Hepatocyte (in vitro differentiated cells): ENCODE measurements at places on chromosomes 13 and 19. TPM values are rescaled to one million over a fixed set of nuclear protein-coding genes. Genes with fewer than 3 reads are reported as not detected.

DNA sequence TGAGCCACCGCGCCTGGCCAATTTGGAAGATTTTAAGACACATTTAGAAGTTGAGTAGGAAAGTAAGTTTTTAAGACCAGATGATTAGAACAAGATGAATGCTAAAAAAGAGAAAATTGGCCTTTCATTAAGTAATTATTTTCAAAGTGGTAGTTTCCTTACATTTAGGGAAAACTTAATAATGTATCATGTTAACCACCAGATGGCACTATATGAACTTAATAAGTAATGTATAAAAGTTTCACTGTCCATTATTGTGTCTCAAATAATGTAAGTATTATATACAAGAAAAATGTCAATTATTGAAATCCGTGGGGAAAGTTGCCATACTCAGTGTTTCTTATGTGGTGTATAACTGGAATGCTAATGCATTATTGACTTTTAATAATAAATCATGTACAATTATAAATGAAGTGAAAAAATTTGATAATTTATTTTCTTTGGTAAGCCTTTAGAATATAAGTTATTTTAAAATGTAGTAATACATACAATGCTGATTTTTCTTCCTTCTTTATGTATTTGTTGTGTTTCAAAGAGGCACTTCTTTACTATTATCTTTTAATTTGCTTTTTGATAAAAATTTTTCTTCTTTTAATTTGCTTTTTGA, 29.2 kb downstream of the COG6 start:
- peak; percentile 69 for DNase-seq

- peak; percentile 44 for DNase-seq
These were observed 553 bp downstream of the NAPA start for GRCh38 chr19:47514151-47514868.

GRCh38 chr13:77207943-77208342, 119.0 kb downstream of the MYCBP2 start:
- no peak for DNase-seq

- no peak for DNase-seq
These were observed 857.4 kb downstream of the OLFM4 start for GRCh38 chr13:53885997-53886396.

DNA sequence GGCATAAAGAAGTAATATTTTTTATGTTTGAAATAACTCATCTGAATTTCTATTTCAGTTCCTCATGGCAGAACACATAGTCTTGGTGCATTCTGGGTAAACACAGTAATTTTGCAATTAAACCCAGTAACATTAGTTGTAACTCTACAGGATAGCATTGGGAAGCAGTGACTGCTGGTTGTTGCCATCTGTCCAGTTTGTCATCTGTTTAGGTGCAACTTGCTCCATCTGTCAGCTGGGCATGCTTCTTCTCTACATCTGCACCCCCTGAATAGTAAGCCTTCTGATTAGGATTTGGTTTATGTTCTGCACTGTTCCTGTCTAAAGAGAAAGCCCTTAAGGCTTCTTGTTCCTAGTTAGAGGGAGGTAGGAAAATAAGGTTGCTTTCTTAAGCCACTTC, 63.5 kb upstream of the CSNK1A1L start:
- DNase-seq, result no peak

- DNase-seq, result peak; percentile 82
These were observed 109.8 kb downstream of the KL start for GRCh38 chr13:33125821-33126570.

GRCh38 chr13:94195715-94196114, 283.8 kb downstream of the DCT start:
- peak; percentile 20 for DNase-seq

TUBB4A gene
- total RNA-seq, result 1.2 and 4.4 TPM in 2 replicates
